ENCODE measurements at places on chromosomes 12 and 14.

DNA sequence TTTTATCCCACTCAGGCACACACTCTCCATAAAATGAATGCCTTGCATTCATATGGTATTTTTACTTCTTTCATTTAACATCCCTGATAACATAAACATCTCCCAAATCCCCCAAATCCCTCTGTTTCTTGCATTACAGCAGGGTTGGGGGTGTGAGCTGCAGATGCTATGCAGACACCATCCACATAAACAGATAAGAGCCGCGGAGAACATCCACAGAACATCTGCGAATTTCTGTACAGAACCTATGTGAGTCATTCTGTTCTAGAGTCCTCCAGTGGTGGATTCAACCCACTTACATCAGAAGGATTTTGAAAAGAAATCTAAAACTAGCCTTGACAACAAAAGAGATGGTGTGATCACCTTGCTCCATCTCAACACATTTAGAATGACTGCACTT lies 20.3 kb downstream of the FBLN5 start:
- DNase-seq = no peak

GRCh38 chr12:4448371-4448940 lies 2.8 kb upstream of the FGF6 start:
- DNase-seq = no peak

GRCh38 chr12:2260441-2260840 lies 207.7 kb downstream of the CACNA1C start:
- no peak for DNase-seq

- no peak for DNase-seq
These were observed 954.2 kb upstream of the FBXO33 start for GRCh38 chr14:40386433-40386832.

GRCh38 chr14:106210650-106211049 lies 684.3 kb downstream of the TMEM121 start:
- no peak for DNase-seq

- DNase-seq = no peak
These were observed 6.2 kb downstream of the LIMA1 start for GRCh38 chr12:50276912-50277671.

DNA sequence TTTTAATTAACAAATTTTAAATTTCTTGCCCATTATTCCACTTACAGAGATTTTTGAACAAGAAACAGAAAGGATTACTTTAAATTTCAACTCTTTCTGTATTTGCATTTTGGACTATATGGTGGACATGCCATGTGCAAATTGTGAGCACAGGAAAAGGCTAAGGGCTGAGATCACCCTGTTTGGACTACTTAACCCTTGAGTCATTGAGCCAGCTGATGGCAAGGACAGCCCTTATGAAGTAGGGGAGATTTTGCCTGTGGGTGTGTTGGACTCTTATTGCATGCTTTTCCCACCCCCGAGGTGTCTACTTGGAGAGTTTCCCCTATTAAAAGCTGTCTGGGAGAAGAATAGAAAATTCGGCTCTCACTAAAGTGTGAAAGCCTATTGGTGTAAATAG lies 17.2 kb downstream of the DERA start:
- DNase-seq = no peak

Data from body of pancreas (tissue), 4 donors.